Bone marrow (tissue), 2 donors: ENCODE measurements at places on chromosomes 6 and 20.

- DNase-seq, result no peak
Measured at GRCh38 chr6:3252369-3252768, 6.4 kb upstream of the PSMG4 start.

GRCh38 chr20:22288156-22288555 is 296.2 kb downstream of the FOXA2 start:
- DNase-seq, result no peak

GRCh38 chr6:51398793-51399192 is 580.1 kb downstream of the TFAP2B start:
- no peak for DNase-seq

DNA sequence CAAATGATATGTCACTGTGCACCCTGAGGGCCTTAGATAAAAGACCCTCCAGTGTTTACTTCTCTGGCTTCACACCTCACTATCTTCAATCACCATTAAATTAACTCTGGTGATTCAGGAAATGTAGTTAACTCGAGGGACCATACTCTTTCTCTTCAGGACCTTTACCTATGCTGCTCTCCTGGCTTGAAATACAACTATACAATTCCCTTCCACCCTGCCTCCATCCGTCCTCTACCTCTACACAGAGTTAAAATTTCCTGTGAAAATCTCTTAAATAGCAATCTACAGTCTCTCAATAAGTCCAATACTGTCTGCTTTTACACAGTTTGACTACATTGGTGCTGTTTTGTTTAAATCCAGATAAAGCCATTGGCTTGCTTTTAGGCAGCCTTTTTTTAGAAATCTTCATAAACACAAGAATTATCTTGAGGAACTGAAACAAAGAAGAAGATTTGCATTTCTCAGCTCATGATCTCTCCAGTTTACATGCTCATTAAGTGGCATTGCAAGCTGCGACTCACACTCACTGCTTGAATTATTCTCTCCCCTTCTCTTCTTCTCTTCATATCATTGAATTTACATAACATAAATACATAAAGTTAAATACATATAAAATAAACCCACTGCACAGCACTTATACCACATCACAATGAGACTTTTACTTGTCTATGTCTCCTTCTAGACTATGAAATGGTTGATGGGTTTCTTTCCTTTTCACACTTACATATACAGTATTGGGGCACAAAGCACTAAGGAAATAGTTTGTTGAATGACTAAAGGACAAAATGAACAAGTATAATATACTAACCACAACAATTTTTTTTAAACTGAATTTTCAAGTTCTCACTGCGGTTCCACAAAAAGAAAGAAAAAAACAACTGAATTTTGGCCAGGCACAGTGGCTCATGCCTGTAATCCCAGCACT is 239.0 kb upstream of the KCNQ5 start:
- no peak for DNase-seq

- DNase-seq, result no peak
Measured at GRCh38 chr6:34051331-34051919, 94.5 kb downstream of the GRM4 start.

GRCh38 chr6:153591159-153591558 is 447.9 kb upstream of the OPRM1 start:
- no peak for DNase-seq

- DNase-seq, result no peak
Measured at GRCh38 chr6:122393351-122393896, 6.0 kb upstream of the HSF2 start.

- no peak for DNase-seq
Measured at GRCh38 chr20:2840967-2841531, 504 bp downstream of the VPS16 start.

- DNase-seq, result no peak
Measured at GRCh38 chr6:27545271-27546046, 72.6 kb upstream of the ZNF184 start.

- no peak for DNase-seq
Measured at GRCh38 chr6:30554962-30555815, 1.1 kb downstream of the GNL1 start.

- peak; percentile 45 for DNase-seq
Measured at GRCh38 chr20:35490736-35491181, 35.4 kb downstream of the CEP250 start.

GRCh38 chr20:37895166-37895565 is 7.8 kb upstream of the VSTM2L start:
- DNase-seq, result no peak

DNA sequence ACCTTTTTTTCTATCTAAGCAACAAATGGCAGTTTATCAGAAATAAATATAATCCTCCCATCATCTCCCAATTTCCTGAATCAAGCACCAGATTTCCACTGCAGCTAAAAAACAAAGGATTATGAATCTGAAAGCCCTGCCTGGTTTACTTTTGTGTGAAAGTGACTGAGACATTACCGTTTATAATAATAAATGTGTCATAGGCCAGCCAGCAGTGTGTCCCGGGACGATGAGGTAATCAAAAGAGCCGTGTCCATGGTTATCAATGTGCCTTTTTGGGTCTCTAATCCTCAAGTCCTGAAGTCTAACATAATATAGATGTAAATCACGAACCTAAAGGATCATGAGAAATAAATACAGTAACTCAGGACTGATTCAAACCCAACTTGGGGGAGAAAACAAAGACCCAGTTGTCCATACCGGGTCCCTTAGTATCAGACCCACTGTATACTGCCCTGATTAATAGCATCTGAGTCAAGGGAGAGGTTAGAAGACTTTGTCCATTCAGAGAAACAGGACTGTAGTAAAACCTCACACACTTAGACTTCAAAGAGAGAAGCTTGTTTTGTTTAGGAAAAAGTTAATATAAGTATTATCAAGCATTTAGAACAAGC is 149.1 kb downstream of the SASH1 start:
- no peak for DNase-seq

GRCh38 chr6:43491750-43492661 is 14.6 kb downstream of the TJAP1 start:
- no peak for DNase-seq

GRCh38 chr6:35850208-35850607 is 45.1 kb downstream of the LHFPL5 start:
- no peak for DNase-seq

- no peak for DNase-seq
Measured at GRCh38 chr6:38068854-38069590, 249.5 kb downstream of the ZFAND3 start.

GRCh38 chr20:10134176-10134575 is 84.5 kb upstream of the SNAP25 start:
- no peak for DNase-seq

DNA sequence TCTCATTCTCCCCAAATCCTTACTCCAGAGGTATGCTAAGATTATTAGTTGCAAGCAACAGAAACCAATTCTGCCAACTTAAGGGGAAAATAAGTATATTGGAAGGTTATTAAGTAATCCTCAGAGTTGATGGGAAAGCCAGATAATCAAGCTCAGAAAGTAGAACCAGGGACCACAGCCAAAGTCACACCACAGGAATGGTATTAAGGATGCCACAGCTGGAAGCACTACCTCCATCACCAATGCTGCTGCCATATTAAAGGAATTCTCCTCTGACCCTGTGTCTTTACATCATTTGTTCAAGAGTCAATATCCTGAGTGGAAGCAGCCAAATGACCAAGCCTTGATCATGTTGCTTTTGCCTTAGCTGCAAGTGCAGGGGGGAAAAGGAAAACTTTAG is 9.9 kb downstream of the PROCR start:
- DNase-seq, result no peak

GRCh38 chr6:161079566-161080262 is 88.1 kb downstream of the MAP3K4 start:
- no peak for DNase-seq

DNA sequence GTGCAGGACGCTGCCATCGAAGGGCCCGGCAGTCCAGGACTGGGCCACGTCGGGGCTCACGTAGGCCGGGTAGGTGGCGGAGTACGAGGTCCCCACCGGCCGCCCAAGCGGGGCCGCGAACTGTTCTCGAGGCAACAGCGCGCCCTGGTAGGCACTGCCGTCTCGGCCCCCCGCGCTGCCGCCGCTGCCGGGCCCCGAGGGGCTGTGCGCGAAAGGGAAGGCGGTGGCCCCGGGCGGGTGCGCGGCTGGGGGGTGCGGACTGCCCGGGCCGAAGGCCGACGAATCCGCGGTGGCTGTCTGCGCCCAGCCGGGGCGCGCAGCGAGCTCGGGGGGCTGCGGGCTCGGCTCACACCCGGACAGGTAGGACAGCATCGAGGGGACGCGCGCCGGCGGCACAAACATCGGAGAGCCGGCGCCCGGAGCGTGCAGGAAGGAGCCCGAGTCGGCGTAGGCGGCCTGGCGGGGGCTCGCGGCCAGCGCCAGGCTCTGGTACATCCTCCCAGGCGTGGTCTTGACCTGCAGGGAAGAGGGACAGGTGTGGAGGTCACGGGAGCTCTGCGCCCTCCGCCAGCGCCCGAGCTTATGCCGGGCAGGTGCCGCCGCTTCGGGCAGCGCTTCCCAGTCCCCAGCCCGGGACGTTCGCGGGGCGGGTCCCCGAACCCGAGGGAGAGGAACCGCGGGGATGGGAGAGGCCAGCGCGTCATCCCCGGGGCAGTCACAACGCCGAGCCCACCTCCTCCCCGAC is 596 bp downstream of the GATA5 start:
- DNase-seq, result no peak

DNA sequence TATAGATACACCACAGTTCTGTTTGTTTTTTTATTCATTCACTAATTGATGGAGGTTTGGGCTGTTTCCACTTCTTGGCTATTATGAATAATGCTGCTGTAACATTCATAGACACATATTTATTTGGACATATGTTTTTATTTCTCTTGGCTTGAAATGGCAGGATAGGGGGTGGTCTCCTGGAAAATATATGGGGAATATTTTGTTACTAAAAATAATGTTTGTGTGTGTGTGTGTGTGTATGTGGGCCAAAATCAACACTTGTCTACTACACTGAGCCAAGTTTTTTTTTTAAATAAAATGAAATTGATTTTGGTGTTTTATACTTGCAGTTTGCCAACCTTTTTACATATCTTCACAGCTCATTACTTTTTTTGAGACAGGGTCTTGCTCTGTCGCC is 264.4 kb upstream of the SULF2 start:
- DNase-seq, result no peak

DNA sequence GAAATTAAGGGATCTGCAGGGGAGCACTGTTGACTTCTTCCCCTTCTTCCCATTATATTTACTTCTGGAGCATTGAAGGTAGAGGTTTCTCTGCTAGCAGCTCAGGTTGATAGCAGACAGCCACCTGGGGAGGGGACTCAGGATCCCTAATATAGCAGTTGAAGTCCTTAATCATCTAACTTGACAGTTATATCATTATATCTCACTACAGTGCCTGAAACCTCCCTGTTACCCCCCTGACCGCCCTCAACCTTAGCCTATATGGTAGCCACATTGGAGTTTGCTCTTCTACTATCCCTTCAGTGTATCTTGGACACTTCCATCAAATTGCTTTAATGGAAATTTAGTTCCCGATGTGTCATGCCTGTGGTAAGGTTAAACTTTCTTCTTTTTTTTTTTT is 7.0 kb downstream of the RALGAPB start:
- no peak for DNase-seq

DNA sequence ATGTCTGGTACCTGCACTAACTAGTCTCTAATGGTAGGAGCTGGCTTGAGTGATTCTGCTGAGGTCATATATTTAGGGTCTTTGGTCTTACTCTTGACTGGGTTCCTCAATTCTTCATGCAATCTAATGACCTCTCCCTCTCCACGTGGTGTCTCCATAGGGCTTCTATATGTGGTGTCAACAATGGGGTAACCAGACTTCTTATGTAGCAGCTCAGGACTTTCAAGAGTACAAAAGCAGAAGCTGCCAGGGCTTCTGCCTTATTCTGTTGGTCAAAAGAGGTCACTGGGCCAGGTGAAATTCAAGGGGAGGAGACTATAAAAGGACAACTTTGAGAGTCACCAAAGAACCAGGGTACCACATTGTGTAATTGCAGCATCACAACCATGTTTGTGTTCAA is 54.3 kb downstream of the NUS1 start:
- no peak for DNase-seq
